GM23248 (cell line): ENCODE measurements at places on chromosomes 1 and 21.
A peak's percentile ranks its signal among the peaks of the same experiment; 100 is the strongest.

- peak; percentile 92 for DNase-seq
These were observed 17.7 kb upstream of the A3GALT2 start for GRCh38 chr1:33338440-33339211.

- no peak for DNase-seq
These were observed 161.2 kb downstream of the PSMG1 start for GRCh38 chr21:39022035-39022434.

DNA sequence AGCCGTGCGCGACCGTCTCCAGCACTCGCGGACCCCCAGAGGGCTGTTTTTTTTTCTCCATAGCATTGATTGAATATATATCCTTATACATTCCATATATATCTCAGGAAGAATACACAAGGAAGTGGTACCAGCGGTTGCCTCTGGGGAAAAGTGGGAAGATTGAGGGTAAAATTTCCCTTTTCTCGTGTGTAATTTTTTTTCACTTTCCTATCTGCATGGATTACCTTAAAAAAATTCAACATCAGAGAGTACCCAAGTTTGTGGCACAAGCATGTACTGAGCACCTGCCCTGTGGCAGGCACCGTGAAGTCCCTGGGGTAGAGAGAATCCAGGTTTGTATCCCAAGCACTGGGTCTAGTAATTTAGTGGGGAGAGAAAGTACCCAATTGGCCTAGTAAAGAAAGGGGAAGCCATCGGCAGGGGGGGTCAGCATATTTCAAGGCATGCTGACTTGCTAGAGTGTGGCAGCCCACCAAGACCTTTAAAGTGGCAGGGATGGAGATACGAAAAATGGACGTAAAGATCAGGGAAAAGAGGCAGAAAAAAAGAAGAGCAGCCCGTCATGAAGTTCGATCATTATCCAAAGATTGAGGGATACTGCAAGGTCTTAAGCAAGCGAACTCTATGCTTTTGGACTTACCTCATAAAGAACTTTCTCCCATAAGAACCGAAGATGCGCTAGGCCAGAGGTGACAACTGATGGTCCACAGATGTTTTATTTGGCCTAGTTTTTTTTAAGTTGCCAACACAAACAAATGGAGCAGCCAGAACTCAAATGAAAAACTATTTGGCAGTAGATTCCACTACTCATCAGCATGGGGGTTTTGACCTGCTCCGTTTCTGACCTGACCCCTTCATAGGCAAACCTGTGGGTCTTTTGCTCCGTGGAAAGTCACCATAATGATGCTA, 1.5 kb upstream of the HMGN1 start:
- no peak for DNase-seq

GRCh38 chr1:55423376-55423775, 208.2 kb upstream of the USP24 start:
- DNase-seq: no peak

DNA sequence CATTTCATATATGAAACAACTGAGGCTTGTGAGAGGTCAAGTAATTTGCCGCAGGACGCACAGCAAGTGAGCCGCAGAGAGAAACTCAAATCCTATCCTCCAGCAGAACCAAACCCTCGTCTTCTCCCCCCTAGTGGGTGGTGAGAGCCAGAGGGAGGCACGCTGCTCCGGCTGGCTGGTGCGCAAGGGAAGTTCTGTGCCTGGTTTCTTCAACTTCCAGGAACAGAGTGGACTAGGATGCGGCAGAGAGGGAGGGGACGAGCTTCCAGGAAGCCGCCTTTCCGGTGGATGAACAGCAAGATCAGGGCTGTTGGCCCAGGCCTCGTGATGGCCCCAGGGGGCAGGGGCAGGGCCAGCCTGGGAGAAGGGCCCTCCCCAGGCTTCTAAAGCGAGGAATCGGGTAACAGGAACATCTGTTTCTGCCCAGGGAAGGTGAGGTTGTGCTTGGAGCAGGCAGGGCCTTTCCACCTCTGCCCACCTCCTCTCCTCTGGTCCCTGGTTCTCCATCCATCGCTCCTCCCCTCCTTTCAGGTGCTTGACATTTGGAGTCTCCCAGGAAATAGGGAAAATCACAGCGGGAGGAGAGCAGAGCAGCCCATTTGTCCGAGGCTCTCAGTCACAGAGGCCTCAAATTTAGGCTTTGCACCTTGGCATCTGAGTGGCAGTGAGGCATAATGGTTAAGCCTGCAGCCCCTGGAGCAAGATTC, 16.8 kb upstream of the PDIK1L start:
- peak; percentile 18 for DNase-seq

DNA sequence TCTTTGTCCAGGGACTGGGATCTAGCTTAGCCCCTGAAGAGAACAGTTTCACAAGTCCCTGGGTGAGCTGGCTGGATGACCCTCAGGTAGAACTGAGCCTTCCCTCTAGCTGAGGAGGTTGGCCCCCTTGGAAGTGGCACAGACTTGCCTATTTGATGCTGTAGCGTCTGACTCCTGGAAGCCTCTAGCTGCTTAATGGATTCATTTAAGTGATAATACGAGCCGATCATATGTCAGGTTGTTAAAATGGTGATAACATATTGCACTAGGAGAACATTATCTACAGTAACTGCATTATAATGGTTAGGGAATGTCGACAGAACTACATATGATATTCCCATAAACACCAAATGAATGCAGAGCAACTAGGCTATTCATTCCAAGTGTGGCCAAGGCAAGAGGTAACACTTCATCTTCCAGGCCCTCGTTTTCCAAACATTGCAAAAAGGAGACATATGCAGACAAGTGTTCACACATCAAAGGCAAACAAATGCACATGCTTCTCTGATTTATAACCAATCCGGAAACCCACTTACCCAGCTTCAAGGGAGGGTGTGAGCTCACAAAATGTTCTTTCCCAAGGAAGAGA, 340.1 kb upstream of the PLXNA2 start:
- no peak for DNase-seq

GRCh38 chr1:10324627-10325026, 74.2 kb upstream of the PGD start:
- DNase-seq: no peak
